Dermis blood vessel endothelial cell (primary cell): ENCODE measurements at places on chromosomes 2 and 18.

GRCh38 chr18:73688851-73689711, 458.6 kb downstream of the FBXO15 start:
- DNase-seq = peak; percentile 49

GRCh38 chr2:41877114-41877678, 170.6 kb upstream of the PKDCC start:
- DNase-seq = no peak

- peak; percentile 61 for DNase-seq
Observed at GRCh38 chr18:73690222-73690621, 457.4 kb downstream of the FBXO15 start.

DNA sequence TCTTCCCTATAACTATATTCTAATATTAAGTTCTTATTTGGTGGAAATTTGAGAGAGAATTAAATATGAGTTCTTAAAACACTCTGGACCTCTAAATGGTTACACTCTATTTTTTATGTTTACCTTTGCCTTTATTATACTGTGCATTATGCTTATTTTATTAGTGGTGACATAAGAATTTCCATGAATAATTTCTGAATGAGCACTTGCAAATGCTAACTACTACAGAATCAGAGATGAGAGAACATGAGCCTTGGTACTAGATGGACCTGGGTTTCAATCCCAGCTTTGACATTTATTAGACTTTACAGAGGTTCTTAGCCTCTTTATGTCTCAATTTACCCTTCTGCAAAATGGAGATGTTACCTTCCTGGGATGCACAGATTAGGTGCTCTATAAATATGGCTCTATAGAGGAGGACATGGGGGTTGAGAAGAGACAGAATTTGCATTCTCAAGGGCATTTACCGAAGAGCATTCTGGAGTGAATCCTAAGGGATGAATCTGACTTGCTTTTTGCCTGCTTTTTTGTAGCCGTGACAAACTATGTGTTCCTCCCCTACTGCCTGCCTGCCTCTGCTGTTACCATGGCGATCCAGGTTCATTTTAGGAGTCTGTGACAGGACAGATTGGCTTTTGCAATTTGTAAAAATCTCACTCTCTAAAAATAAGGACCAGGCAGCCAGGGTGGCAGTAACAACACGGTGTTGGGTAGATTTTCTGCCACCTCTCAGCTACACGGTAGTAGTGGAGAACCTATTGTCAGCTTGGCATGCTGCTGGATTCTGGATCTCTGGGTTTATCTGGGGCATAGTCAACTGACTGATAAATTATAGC, 20.7 kb upstream of the CNRIP1 start:
- no peak for DNase-seq

- DNase-seq = no peak
Observed at GRCh38 chr2:83757329-83757728, 701.8 kb downstream of the SUCLG1 start.

- DNase-seq = no peak
Observed at GRCh38 chr2:173663353-173663752, 301.8 kb downstream of the SP3 start.

DNA sequence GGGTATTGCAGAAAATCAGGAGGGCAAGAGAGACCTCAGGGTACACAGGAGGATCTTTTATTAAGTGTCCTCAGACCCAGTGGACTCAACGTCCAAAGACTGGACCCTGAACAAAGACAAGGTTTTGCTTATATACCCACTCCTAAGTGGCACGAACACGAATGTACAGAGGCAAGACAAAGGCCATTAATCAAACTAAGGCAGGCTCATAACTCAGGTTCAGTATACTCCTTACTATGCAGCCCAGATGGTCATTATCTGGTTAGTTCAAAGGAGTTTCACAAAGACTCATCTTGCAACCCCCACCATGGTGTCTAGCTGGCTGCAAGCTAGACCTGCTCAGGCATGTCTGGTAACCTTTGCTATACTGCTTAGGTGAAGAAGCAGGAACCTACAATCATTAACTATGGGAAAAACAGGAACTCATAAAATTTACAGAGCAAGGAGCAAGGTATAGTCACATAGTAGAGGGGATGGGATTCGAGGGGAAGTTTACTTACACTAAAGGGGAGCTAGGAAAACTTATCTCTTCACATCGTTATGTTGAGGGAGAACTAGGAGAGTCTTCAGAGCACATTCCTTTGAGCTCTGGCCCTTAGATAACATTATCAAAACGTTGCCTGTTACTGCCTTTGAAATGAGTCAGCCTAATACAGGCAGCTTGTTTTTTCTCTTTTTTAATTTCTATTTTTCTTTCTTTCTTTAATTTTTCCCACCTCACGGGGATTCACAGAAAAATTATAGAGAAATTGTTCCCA, 33.9 kb downstream of the SLC4A3 start:
- no peak for DNase-seq

DNA sequence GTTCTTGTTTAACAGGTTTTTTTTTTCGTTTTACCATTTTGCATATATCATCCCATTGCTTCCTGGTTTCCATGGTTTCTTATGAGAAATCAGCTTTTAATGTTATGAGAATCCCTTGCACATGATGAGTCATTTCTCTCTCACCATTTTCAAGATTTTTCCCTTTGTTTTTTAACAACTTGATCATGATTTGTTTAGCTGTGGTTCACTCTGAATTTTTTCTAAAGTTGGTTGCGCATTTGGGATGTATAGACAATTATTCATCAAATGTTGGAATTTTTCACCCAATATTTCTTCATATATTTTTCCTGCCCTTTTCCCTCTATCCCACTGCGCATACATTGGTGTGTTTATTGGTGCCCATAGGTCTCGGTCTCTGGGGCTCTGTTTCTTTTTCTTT, 42.4 kb upstream of the BIN1 start:
- DNase-seq = peak; percentile 52

GRCh38 chr18:55398858-55399257, 189.1 kb downstream of the TCF4 start:
- no peak for DNase-seq

DNA sequence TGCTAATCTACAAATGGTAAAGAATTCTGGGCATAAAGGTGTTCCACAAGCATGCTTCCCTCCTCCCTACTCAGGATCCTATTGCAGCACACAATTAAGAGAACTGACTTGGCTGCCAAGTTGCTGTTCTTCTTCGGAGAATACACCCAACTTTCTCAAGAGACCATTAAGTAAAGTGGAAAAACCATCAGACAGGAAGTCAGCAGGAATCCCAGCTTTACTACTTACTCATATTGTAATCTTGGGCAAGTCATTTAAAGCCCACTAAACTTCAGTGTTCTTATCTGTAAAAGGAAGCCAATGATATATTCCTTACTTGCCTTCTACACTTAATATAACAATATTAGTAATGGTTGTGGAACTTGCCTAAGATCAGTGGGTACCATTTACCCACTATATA, 37.8 kb downstream of the PSTPIP2 start:
- no peak for DNase-seq

DNA sequence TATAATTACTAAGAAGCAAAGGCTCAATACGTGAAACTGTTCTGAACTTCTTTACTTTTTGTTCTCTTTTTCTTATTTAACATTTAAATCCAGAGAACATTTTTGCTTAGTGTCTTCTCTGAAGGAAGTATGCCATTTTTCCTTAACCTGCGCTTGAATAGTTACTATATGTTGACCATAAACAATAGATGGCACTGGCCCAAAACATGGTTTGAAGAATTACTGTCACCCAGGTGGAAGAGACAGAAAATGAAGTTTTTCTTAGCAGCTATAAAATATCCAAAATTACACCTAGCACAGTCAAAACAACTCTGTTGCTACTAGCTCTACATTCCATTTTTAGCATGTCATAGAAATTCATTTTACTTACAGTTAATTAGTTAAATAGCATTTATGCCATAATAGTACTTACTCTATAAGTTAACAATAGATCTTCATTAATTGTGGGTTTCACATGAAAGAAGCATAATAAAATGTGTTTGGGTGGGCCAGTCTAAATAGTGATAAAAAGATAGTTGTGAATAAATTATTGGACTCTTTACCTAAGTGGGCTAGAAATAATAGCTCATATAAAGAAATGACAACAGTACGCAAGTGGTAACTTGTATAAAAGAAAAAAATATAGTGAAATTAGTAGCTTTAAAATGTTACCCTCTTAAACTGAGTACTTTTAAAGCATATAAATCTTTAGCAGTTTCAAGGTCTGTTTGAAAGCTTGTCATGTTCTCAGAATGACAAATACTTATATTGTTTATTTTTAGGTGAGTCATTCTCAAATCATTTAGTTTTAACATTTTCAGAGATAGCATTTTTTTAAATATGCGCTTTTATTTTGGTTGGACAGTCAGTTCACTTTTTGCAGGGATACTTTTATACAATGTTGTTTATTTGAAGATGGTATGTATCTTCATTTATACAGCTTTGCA, 3.7 kb downstream of the ETAA1 start:
- peak; percentile 61 for DNase-seq

- DNase-seq = no peak
Observed at GRCh38 chr2:81283081-81283480, 978.5 kb upstream of the LRRTM1 start.

- peak; percentile 98 for DNase-seq
Observed at GRCh38 chr2:159712143-159712928, at the start of gene MARCHF7. Gene MARCHF7 (plus strand): TSS chr2:159712506. CDS start chr2:159729023, 16,517 bp downstream.

GRCh38 chr2:2056531-2056930, 274.5 kb downstream of the MYT1L start:
- no peak for DNase-seq

GRCh38 chr2:10369269-10370255, 66.9 kb downstream of the HPCAL1 start:
- DNase-seq = no peak

GRCh38 chr18:6239716-6240115, 175.0 kb downstream of the L3MBTL4 start:
- DNase-seq = no peak

DNA sequence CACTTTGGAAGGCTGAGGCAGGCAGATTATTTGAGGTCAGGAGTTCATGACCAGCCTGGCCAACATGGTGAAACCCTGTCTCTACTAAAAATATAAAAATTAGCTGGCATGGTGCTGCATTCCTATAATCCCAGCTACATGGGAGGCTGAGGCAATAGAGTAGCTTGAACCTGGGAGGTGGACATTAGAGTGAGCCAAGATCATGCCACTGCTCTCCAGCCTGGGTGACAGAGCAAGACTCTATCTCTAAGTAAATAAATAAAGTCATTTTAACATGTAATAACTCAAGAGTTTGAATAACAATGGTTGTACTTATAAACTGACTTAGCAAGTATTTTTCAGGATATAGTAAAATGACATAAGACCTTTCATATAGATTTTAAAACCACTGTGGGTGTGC, 169.3 kb upstream of the FN1 start:
- DNase-seq = no peak

DNA sequence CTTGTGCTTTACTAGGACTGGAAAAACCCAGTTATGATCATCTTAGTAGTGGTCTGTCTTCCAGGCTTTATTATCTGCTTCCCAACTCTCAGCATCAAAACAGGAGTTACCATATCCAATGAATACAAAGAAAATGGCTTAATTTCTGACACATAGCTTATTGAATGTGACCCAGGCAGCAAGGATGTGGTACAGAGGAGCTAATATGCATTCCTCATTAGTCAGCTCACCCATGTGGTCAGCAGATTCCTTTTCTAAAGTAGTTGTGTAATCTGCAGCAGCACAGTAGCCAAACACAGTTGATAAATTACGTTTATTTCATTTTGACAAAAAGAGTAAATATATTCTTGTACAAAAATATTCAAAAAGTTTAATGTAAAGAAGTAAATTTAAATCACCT, 43.6 kb downstream of the TSPYL6 start:
- DNase-seq = no peak

DNA sequence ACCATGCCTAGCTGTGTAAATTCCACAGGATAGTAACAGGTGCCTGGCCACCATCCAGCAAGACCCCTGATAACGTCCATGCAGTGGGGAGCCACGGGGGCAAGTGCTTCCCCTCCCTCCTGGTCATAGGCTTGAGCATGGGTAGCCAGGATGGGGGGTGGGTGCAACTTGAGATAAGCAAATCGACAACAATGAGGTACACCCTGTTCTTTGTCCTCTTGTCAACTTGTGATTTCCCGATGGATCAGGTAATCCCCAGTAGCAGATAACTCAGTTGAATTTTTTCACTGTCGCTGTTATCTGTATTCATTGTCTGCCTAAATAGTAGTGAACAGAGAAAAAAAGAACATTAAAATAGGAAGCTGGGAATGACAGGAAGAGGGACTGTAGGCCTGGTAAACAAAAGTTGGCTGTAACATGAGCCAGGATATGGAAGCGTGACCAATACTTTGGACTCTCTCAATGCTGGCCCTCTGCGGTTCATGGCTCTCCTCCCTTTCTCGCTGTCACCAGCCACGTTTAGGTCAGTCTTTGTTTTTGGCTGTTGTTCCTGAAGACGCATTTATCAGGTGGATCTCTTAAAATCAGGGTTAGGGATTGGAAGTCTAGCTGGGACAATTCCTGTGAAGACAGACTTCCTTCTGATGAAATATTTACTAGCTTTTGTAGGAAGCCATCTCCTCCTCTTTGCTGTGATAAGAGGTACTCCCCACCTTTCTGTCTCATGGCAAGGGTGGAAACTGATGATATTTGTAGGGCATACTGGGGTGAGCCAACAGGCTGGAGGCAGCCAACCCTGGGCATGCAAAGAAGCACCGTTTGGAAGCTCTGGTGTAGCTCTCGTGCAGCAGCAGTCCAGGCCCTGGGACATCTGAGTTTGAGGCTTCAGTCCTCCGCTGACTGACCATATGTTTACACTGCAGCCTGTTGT, 42.4 kb downstream of the TCF7L1 start:
- peak; percentile 58 for DNase-seq

- no peak for DNase-seq
Observed at GRCh38 chr2:63981702-63982103, 37.5 kb downstream of the VPS54 start.

DNA sequence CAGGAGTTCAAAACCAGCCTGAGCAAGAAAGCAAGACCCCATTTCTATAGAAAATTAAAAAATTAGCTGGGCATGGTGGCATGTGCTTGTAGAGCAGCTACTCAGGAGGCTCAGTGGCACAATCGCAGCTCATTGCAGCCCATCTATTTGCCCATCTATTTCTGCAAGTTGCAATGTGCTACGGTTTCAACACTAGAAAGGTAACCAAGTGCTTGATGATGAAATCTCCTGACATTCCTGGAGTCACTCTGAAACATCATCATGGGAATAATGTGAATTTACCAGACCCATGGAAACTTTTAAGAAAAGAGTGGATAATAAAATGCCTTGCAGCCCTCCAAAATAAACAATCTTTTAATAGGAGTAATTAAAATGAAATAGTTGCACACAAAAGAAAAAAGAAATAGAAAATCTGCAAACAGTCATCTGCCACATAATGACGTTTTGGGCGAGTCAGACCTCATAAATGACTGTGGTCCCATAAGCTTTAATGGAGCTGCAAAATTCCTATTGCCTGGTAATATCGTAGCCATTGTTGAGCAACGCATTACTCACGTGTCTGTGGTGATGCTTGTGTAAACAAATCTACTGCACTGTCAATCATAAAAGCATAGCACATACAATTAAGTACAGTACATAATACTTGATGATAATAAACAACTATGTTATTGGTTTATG, 46.6 kb upstream of the AMMECR1L start:
- peak; percentile 20 for DNase-seq

GRCh38 chr2:60844105-60844504, 37.3 kb upstream of the REL start:
- DNase-seq = no peak
